ENCODE measurements at places on chromosomes 11 and 22.

- DNase-seq, result no peak
Measured at GRCh38 chr11:73099512-73100266, 42.4 kb downstream of the FCHSD2 start.

- no peak for DNase-seq
Measured at GRCh38 chr11:2135648-2136201, 3.5 kb downstream of the IGF2 start.

GRCh38 chr11:80822308-80822707 lies 1381.5 kb upstream of the TENM4 start:
- DNase-seq, result no peak

GRCh38 chr22:47129902-47130635 lies 367.6 kb downstream of the TBC1D22A start:
- no peak for DNase-seq

- DNase-seq, result no peak
Measured at GRCh38 chr11:104467404-104467803, 303.5 kb upstream of the PDGFD start.

GRCh38 chr11:128810784-128811514 lies 56.1 kb downstream of the KCNJ1 start:
- DNase-seq, result no peak

DNA sequence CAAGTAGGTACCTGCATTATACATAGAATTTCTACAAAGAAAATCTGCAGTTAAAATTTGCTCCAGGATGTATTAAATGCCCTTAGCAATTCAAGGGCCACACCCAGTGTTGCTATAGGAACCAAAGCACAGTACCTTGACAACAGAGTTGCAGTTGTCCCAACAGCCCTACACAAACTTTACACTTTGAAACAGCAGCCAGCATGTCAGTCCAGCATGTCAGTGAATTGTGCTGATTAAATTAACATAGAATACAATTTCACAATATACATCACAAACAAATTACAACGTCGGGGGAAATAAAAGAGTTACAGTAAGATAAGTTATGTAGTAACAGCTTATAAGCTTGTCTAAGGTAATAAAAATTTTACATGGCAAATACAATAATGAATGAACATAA lies 389.2 kb downstream of the SOX6 start:
- no peak for DNase-seq

DNA sequence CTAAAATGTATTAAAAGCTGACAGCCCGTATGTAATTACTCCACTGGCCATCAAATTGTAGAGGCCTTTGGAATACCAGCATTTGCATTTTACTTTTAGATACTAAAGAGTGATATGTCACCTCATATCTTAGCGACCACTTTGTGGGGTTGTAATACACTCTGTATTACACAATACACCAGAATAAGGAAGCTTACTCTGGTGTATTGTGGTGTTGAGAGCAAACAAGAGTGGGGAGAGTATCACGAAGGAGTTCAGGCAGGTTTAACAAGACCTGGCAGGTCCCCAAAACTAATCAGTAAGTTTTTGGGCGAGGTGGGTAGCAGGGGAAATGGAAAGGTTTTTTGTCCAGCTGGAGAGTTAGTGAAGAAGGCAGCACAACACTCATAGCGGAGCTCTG lies 3.2 kb downstream of the NUP50 start:
- no peak for DNase-seq

DNA sequence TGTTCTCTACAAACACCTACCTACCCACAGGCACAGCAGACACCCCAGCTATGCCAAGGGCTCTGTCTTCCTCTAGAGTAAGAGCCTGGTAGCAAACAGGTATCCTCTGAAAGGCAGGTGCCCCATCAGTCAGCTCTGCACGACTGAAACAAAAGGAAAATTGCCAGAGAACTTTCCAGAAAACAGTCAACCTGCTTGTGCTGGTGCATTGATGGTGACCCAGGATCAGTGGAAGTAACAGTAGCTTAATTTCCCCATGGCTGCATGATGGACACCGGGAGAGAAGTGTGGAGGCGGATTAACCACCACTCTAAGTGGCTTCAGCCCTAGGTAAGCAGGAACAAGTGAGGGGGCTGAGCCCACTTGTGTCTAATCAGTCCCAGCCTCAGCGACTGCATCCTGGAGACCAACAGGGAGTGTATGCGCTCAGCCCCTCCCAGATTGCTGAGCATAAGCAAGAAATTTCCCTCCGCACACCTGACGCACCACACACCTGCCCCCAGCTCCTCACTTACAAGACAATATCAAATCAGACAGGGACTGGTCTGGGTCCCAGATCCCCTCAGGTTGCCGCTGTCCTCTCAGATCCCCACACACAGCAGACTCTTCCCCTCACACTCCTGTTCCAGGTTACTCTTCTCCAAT lies 70.7 kb upstream of the IGLL5 start:
- DNase-seq, result no peak

DNA sequence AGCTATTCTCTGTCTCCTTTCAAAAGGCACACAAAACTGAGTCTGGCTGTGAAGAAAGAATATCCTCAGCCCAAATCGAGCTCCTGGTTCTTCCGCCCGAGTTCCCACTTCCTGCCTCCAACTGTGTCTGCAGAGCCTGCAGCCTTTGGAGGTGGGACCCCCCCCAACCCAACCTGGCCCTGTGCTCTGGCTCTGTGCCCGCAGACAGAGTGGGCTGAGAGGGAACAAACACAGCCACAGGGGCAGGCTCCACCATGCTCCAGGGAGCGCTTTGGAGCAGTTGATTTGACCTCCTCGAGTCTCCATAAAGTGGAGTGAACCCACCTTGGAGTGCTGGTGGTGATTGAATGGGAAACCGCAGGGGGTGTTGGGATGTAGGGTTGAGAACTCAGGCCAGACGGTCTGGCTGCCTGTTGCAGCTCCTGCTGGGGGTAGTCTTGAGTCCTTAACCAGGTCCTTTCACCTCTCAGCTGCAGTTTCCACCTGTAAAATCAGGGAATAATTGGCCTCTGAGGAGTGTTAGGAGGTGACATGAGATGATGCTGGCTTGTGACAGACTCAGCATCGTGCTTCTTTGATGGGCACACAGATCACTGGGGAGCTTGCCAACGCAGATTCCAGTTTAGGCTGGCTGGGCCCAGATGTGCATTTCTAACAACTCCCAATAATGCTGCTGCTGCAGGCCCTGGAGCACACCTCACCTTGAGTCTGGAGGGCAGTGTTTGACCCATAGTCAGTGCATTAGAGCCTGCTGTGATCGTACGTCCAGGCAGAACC lies 11.4 kb downstream of the DAGLA start:
- DNase-seq, result no peak

GRCh38 chr11:33889296-33889695 lies 2.6 kb downstream of the LMO2 start:
- no peak for DNase-seq

GRCh38 chr11:131909426-131910177 lies 539.2 kb downstream of the NTM start:
- no peak for DNase-seq

GRCh38 chr11:131408025-131408640 lies 37.7 kb downstream of the NTM start:
- no peak for DNase-seq

GRCh38 chr11:16410479-16410878 lies 54.1 kb upstream of the SOX6 start:
- DNase-seq, result no peak

DNA sequence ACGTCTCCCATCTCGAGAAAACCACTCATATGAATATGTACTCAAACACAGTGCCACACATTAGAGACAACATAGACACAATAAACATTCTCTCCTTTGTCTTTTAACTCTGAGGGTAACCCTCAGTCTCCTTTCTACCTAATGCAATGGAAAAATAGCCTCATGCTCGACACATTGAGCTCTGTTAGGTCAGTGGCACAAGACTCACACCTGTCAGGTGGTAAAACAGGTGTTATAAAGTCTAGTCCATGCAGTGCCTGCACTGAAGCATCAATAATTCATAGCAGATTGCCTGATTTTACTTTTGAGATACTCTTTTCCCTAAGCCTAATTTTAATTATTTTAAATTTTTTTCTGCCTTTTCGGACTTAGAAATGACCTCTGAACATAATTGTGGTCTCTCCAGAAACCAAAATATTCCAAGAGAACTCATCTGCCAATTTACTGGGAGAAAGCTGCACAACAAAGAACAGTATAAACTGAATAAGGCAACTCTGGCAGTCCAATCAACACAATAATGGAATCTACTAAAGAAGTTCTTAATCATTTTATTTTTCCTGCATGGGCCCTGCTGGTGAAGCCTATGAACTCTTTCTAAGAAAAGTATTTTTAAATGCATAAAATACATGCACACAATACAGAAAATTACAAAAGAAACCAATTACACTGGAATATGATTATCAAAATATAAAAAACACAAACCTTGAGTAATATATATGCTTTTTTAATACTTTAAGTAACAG lies 9.9 kb downstream of the RDX start:
- DNase-seq, result no peak

- DNase-seq, result no peak
Measured at GRCh38 chr22:31139866-31140716, at the start of gene PLA2G3. Gene PLA2G3, minus strand, starts transcription at chr22:31140508. Its CDS starts 154 bp downstream, at chr22:31140354.

DNA sequence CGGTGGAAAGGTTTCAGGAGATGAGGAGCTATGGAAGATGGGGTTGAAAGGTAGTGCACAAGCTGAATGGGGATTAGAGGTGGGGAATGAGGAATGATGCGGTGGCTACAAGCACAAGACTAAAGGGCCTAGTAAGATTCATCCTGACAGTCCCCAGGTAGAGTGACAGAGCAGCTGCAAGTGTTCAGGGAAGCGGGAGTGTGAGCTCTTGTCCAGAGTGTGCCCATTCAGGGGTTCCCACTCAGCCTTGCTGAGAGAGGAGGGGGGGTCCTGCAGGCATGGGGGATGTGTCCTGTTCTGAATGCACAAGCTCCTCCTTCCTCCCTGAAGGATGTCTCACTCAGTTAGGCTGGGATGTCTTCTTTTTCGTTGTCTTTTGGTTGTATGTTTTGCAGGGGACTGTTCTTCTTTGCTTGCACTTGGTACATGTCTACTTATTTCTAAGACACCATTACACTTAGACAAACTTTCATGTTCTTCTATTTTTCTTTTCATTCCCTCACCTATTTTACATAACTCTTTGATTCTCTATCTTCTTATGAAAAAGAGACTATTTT lies 25.8 kb upstream of the CLPB start:
- no peak for DNase-seq

DNA sequence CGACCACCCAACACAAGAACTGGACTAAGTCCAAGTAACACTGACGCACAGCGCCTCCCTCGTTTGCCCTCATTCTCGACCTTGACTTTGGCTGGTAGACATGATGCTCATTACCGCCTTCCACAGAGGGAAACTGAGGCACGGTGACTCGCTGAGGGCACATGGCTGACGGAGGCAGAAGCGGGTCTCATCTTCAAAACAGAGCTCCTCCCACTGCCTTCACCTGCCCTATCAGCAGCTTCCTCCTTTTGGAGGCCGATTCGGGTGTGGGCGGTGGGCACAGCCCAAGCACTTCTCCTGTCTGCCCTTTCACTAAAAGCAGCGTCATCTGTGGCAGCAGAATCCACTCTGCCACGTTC lies 2.0 kb upstream of the KMT5B start:
- no peak for DNase-seq

Measured in stimulated activated CD8-positive, alpha-beta memory T cell treated with anti-CD3 and anti-CD28 coated beads, Interleukin-12 subunit alpha, Interleukin-12 subunit beta, amount 100 ng/mL, for 1 hour (primary cell).